Putamen (tissue), 1 donor: ENCODE measurements at places on chromosomes 12 and 14.

DNA sequence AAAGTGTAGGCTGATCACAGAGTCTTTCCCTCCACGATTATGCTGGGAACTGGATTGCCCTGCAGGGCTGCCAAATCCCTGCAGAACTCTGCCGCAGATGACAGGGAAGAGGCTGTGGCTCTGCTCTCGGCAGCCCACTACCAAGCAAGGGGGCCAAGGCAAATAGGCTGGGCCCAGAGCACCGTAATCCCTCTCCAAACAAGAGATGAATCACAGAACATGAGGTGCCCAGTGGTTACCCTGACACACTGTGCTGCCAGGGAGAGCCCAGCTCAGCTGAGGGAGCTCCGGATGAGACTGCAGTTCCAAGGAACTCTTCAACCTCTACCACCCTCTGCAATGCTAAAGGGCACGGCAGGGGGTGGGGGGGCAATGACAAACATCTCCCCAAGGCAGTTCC lies 33.9 kb downstream of the STON2 start:
- DNase-seq = no peak

DNA sequence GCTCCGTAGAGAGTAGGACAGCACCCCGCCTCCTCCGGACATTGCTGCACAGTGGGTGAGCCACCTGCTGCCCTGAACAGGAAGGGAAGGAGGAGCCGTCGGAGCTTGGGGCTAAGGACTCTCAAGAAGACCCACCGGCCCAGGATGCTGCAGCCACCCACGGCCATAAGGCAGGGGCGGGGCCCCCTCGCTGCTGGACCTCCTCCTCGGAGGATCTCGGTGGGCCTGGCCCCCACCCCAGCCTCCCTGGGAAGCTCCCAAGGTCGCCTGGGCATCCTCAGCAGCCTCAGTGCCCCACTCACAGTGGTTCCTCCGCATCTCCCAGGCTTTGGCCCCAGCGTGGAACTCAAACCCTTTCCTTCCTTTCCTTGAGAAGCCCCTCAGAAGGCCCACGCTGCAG lies 68.6 kb upstream of the DIO3 start:
- no peak for DNase-seq

DNA sequence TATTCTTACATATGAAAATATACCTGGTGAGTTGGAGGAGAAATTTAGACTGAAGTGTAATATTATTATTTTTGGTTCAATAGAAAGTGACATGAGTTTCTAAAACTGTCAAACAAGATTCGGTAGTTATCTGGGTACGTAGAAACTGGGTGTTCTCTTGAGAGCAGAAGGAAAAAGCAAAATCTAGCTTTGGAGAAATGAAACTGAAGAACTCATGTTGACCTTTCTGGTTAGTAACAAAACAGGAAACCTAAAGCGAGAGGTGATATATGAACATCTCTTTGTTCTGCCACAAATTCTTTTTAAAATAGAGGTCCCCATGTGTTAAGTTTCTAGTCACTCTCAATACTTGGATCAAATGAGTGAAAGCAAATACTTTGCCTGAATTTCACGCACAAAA lies 401.7 kb downstream of the TRHDE start:
- DNase-seq = no peak

- DNase-seq = no peak
These were observed 30.3 kb downstream of the YEATS4 start for GRCh38 chr12:69389831-69390230.

GRCh38 chr12:122171399-122171798 lies 2.6 kb downstream of the IL31 start:
- DNase-seq = no peak

GRCh38 chr14:20494935-20495766 lies 10.2 kb upstream of the RNASE10 start:
- no peak for DNase-seq

DNA sequence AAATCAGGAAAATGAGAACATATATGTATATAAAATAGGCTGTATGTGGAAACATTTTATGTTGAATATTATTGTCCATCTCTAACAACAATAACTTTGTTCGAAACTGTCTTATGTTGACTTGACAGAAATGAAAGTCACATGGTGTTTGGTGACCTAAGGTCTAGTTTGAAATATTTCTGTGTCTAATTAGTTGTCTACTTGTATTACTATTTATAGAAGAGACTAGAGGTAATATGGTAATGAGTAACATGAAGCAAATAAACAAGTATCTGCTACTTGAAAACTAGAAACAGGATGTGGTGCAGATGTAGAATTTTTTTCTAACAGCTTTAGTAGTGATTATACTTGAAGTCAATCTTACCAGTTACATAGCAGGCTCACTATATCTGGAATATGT lies 3.9 kb downstream of the GPHN start:
- no peak for DNase-seq

- DNase-seq = no peak
These were observed 6.6 kb downstream of the ZNF219 start for GRCh38 chr14:21091821-21092272.

DNA sequence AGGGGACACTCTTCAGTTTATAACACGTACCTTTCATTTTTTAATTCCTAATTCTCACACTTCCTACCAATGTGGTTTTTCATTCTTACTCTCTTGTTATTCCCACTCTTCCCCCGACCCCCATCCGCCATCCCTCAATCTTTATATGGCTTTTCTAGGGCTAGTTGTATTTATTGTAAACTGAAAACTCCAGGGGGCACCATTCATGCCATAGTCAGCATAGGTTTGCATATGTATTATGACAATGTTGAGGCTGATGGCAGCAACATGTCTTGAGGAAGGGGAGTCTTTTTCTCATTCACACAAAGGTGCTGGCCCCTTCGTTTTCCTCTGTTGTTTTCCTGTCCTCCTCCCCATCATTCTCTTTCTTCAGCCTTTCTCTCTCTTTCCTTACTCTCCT lies 27.7 kb upstream of the LTA4H start:
- no peak for DNase-seq

DNA sequence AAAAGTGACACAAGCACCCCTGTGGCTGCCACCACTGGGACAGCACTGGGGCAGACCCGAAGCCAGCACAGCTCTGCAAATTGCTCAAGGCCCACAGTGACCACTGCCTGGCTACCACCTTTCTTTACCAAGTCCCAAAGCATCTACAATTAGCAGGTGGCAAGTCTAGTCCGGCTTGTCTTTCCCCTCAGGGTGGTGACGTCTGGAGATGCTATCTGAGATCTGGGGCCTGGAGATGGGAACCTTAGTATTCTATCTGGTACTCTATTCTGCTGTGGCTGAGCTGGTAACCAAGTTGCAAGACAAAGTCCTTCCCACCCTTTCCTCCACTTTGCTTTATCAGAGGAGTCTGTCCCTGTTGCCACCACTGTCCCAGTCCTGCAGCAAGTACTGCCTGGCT lies 1010.1 kb upstream of the FLRT2 start:
- DNase-seq = no peak

DNA sequence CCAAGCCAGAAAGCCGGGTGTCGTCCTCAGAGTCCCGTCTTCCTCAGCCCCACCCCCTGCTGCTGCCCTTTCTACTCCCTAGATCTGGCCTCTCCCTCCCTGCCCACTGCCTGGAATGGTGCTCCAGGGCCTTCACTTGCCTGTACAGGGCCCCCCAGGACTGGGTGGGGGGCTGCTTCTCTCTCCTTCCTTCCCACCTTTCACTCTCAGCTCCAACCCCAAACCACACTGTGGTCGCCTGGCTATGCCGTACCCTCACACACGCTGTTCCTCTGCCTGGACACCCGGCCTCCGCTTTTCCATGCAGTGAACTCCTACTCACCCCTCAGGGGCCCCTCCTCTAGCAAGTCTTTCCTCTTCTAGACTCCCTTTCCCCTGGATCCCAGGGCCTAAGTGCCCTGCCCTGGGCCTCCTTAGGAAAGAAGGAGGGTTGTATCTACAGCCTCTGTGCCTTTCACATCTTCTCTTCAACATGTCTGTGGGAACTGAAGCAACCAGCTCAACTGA lies 25.5 kb upstream of the DIO3 start:
- DNase-seq = no peak

- DNase-seq = no peak
These were observed 361.9 kb downstream of the BCL11B start for GRCh38 chr14:98910061-98910460.

GRCh38 chr14:64649383-64649998 lies 54.7 kb upstream of the PLEKHG3 start:
- DNase-seq = no peak

GRCh38 chr12:11361151-11361550 lies 34.2 kb downstream of the PRB2 start:
- DNase-seq = no peak

GRCh38 chr12:20426191-20426590 lies 57.9 kb downstream of the PDE3A start:
- no peak for DNase-seq

GRCh38 chr12:12777092-12777491 lies 8.4 kb upstream of the APOLD1 start:
- DNase-seq = no peak

DNA sequence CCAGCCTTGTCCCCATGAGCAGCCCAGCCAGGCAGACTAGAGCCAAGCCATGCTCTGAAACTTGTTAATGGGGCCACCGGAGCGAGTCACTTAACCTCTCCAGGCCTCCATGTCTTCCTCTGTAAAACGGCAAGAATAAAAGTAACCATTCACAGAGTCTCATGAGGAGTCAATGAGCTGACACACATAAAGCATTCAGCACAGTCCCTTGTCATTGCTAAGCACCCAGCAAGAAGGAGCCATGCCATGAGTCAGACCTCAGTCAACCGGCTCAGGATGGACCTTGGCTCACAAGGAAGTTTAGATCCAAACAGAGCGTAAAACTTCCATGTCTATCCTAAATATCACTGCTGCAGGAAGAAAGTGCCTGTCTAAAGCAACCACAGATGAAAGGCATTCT lies 10.6 kb downstream of the FICD start:
- DNase-seq = no peak

GRCh38 chr12:5521456-5522325 lies 89.8 kb downstream of the NTF3 start:
- no peak for DNase-seq

- no peak for DNase-seq
These were observed 831 bp upstream of the NKX2-1 start for GRCh38 chr14:36520601-36521525.

GRCh38 chr12:47385653-47386052 lies 305.9 kb upstream of the AMIGO2 start:
- DNase-seq = no peak

- DNase-seq = no peak
These were observed 95.4 kb upstream of the SFSWAP start for GRCh38 chr12:131615326-131616042.

DNA sequence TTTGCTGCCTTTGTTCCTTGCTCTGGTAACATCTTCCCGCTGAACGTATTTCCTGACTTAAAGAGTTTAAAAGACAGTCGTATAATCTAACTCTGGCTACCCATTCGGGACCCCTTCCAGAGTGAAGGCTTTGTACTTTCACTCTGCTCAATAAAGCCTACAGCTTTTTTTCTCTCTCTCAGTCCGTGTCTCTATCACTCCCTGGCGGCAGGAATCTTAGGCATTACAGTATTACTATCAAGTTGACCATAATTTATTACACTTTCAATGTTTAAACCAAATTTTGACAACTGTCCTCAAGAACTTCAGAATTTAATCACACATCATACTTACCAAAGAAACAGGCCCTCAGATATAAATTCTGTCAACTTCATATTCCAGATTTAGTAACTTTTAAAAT lies 967.9 kb downstream of the FSCB start:
- no peak for DNase-seq

- DNase-seq = no peak
These were observed 59.0 kb upstream of the ATP2A2 start for GRCh38 chr12:110222027-110222426.
